ENCODE measurements at places on chromosomes 5 and 9. TPM values are rescaled to one million over a fixed set of nuclear protein-coding genes. Genes with fewer than 3 reads are reported as not detected.

Gene GMCL2
- not detected for total RNA-seq

- H3K36me3 ChIP-seq: no peaks in the 10 kb centered on the region
- H3K27ac ChIP-seq: no peak overlapping the region
- DNase-seq: no peak
- H3K4me1 ChIP-seq: peaks cover 17% of the 10 kb centered on the region
- H3K4me3 ChIP-seq: no peak overlapping the region
Measured at GRCh38 chr9:122403381-122404000, 32.7 kb downstream of the PTGS1 start.

GRCh38 chr9:16417161-16417560 is 453.3 kb downstream of the BNC2 start:
- no peak for DNase-seq
- H3K4me1 ChIP-seq: no peaks in the 10 kb centered on the region
- H3K36me3 ChIP-seq: no peaks in the 10 kb centered on the region

GRCh38 chr9:111992523-111992922 is 95.9 kb downstream of the UGCG start:
- DNase-seq: peak; percentile 72
- H3K27me3 ChIP-seq: no peaks in the 10 kb centered on the region
- no peak overlapping the region for H3K4me3 ChIP-seq
- peak overlapping the region; percentile 30 for H3K27ac ChIP-seq
- H3K36me3 ChIP-seq: peaks cover 3% of the 10 kb centered on the region

- H3K27ac ChIP-seq: no peak overlapping the region
- no peak for DNase-seq
- H3K4me1 ChIP-seq: no peaks in the 10 kb centered on the region
Measured at GRCh38 chr9:22623236-22623635, 176.6 kb downstream of the DMRTA1 start.

DNA sequence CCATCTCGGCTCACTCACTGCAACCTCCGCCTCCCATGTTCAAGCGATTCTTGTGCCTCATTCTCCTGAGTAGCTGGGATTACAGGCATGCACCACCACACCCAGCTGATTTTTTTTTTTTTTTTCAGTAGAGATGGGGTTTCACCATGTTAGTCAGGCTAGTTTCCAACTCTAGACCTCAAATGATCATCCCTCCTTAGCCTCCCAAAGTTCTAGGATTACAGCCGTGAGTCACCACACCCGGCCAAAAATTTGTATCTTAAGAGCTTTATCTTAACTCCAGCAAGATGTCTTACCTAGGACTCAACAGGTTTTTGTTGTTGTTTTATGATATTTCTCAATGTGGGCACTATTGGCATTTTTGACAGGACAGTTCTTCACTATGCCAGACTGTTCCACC is 27.9 kb downstream of the LYRM7 start:
- H3K36me3 ChIP-seq: peaks cover 13% of the 10 kb centered on the region
- H3K27ac ChIP-seq: no peak overlapping the region
- no peak overlapping the region for H3K4me3 ChIP-seq
- no peaks in the 10 kb centered on the region for H3K27me3 ChIP-seq
- DNase-seq: no peak
